G401 (cell line): ENCODE measurements at places on chromosomes 3 and 15. TPM values are rescaled to one million over a fixed set of nuclear protein-coding genes. Genes with fewer than 3 reads are reported as not detected.

DNA sequence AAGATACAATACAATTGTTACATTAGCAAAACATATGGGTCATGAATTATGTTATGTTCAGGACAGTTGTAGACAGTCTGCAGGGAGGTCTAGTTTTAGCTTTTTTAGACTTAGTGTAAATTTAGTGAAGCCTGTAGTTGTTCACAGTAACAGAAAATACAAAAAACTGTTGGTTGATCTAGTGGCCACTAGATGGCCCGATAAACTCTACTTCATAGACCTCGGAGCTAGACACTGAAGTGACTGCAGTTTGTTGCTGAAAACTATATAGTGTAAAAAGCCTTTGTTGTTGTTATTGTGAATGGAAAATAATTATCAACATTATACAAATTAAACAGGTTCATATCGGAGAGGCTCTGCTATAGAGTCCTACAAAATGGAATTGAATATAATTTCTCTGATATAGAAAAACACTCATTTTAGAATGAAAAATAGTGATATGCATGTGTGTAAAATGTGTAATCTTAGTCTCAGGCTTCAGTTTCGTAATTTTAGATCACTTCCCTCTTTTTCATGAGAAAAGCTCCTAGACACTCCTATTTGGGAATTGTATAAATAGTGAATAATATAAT lies 18.3 kb downstream of the MAGEL2 start:
- DNase-seq = no peak

Gene AADACL2
- not detected in 2 replicates for total RNA-seq

DNA sequence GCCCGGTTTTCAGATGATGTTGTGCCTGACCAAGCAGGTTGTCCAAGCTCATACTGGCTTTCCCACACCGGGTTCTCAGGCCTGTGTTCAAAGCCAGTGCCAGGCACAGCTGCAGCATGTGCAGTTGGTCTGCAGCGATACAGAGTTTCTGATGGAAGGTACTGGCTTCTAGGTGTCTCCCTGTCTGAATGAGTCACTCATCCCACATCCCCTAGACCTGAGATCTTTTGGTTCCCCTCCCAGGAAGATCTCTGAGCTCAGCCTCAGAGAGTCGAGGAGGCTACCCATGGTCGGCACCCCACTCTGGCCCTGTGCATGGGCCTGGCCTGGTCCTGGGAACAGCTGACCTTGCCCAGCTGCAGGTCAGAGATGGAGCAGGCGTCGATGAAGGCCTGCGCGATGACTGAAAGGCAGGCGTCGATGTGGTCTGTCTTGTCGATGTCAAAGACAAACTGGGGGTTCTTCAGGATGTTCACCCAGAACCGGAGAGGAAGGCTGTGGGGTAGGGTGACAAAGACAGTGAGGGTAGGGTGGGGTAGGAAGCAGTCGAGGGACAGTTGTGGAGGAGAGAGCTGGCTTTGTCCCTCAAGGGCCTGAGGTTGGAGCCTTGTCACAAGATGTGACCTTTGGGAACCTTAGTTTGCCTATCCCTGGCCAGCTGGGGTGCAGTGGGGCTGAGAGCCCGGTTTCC lies 15.3 kb downstream of the H1-8 start:
- DNase-seq = no peak

Gene CHSY1
- total RNA-seq = 9.5 and 11.0 TPM in 2 replicates

- no peak for DNase-seq
Measured at GRCh38 chr3:47104259-47104658, 59.7 kb downstream of the SETD2 start.
